ENCODE measurements at places on chromosomes 2 and 18.
A peak's percentile ranks its signal among the peaks of the same experiment; 100 is the strongest.

- peak; percentile 95 for DNase-seq
Measured at GRCh38 chr18:48922801-48923730, 27.7 kb downstream of the SMAD7 start.

- no peak for DNase-seq
Measured at GRCh38 chr2:24722141-24722790, 70.9 kb downstream of the PTRHD1 start.

GRCh38 chr2:150320608-150321007, 166.9 kb downstream of the RND3 start:
- no peak for DNase-seq

DNA sequence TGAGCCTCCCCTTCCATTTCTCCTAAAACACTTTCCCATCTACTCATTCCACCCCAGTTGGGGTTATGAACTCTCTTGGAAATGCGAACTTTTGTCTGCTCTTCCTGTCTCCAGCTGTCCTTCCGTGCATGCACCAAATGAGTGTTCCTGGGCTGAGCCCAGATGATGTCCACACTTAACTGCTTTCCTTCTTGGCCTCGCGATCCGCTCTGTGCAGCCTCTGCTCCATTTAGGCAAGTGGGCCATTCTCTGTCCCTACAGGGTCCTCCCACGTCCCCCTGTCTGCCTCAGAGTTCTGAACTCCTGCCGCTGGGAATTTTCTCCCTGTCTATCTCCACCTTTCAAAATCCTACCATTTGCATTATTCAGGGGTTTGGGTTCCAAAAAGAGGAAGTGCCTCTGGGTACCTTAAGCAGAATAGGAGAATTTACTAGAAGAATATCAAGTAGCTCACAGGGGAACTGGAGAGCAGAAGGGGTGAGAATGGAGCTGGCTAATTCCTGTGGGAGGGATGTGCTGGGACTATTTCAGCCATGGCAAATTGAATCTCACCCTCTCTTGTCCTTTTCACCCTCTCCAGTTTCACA, 4.7 kb upstream of the NCK2 start:
- DNase-seq = no peak

DNA sequence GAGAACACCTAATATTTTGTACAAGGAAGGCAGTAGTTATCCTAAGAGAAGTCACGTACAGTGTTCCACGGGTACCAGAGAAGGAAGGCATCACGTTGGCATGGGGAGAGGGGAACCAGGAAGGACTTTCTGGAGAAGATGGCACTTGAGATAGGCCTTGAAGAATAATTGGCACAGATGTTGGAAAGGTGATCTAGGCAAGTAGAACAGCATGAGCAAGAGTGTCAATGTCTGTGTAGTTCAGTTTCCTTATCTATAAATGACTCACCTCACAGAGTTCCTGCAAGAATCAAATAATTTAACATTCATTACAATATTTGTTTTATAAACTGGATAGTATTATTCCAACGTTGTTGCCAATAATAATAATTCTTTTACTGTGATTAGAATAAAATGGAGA, 48.3 kb upstream of the BZW1 start:
- DNase-seq = no peak

DNA sequence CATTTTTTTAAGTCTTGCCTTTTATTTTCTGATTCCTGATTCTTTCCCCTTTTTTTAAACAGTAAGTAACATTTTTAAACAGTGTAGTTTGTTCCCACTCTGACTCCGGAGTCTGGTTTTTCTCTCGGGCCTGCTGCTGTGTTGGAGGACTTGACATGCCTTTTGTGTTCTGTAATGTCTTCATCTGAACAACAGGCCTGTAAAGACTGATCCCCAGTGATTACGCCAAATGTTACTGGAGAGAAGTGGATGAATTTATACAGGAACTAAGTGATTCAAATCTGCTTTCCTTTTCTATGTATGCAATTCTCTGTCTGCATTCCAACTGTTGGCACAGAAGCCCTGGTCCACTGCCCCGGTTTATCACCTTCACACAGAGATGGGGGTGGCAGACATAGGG, 54.3 kb upstream of the RMDN2 start:
- DNase-seq = no peak

- DNase-seq = peak; percentile 62
Measured at GRCh38 chr2:227884511-227884947, 13.1 kb downstream of the DAW1 start.

DNA sequence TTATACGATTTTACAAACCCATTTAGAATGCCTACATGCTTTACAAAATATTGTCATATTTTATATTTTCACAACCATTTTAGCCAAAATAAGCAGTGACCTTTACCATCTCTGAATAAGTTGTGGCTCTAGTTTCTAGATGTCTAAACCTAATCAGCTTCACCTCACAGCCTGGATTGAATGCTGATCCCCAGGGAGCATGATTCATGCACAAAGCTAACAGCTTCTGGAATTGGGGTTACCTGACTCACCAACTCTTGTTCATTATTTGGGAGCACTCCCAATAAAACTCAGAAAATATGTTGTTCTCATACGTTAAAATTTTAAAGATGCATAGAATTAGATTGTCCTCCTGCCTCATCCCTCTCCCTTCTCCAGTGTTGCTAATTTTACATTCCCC, 611.7 kb upstream of the NETO1 start:
- DNase-seq = no peak

GRCh38 chr2:56077359-56077915, 106.4 kb upstream of the CCDC85A start:
- no peak for DNase-seq

GRCh38 chr2:70979180-70979488, 704 bp downstream of the ANKRD53 start:
- DNase-seq = no peak

DNA sequence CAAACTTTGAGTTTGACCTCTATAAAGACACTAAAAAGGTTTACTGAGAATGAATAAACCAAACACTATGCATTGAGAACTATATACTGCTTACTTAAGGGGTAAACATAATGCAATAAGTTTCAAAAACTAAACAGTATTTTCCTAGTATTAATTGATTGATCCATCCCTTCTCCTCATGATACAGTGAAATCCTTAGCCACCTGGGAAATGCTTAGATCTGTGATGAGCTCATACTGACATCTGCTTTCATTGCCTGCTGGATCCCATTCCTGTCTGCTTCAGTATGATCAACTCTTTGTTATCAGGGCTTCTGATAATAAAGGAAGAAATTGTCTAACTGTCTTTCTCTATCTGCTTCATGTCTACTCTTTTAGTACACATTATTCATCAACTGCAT, 74.9 kb upstream of the UBE2E3 start:
- DNase-seq = no peak

- no peak for DNase-seq
Measured at GRCh38 chr2:39153312-39153711, 32.5 kb upstream of the SOS1 start.

- peak; percentile 51 for DNase-seq
Measured at GRCh38 chr2:36663851-36664695, 32.4 kb upstream of the VIT start.

All from SJSA1 (cell line).